ENCODE measurements at places on chromosomes 2 and 18.

DNA sequence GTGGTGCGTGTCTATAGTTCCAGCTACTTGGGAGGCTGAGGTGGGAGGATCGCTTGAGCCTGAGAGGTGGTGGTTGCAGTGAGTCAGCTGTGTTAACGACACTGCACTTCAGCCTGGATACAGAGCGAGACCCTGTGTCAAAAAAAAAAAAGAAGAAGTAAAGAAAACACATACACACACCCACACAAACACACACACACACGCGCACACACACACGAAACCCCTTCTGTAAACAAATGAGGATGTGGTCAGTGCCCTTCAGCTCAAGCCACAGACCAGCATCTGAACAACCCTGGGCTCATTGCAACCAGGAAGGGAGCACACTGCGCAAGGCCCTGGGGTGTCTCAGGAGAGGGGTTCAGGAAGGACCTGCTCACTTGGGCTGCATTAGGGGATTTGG is 47.9 kb upstream of the KCNF1 start:
- peak; percentile 16 for DNase-seq

DNA sequence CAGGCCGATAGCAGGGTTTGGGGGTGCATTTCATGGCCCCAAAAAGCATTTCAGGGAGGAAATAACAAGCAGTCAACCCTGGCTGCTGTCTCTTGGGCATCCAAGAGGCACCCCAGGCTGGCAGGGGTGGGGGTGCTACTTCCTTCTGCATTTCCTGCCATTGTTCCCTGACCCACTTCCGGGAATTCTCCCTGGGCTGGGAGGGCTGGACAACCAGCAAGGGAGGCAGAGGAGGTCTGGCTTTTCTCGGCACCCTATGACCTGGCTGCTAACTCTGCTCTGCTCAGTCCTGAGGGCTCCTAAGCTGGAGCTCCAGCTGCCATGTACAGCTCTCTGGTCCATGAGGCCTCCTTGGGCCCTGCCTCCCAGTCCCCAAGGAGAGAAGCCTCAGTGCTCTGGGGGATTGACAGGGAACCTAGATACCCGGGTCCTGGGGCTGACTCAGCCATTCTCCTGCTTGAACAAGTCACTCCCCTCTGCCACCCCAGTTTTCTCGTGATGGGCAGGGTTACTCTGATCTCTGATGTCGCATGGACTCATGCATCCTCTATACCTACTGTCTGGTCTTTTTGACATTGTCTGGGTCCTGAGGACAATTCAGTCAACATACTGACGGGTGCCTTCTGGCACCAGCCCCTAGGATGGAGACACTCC is 47.2 kb downstream of the DYSF start:
- DNase-seq = no peak

GRCh38 chr2:240760121-240760520 is 59.9 kb downstream of the KIF1A start:
- DNase-seq = no peak

- DNase-seq = no peak
These were observed 1.5 kb downstream of the KANSL3 start for GRCh38 chr2:96636551-96637171.

DNA sequence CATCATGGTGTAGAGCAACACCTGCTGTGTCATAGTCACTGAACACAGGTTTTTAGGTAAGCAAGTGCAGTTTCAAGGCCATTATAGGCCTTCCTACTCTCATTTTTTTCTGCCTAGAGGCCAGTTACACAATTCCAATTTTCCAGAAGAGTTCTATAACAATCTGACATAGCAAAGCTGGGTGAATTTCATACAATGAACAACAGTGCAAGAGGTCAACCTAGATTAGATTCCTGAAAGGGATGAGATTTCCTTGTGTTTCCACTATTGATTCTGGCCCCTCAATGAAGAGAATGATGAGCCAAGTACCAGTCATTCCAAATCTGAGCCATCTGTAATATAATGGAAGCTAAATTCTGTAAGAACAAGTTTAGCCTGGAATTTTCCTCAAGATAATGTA is 15.3 kb upstream of the CD28 start:
- no peak for DNase-seq

DNA sequence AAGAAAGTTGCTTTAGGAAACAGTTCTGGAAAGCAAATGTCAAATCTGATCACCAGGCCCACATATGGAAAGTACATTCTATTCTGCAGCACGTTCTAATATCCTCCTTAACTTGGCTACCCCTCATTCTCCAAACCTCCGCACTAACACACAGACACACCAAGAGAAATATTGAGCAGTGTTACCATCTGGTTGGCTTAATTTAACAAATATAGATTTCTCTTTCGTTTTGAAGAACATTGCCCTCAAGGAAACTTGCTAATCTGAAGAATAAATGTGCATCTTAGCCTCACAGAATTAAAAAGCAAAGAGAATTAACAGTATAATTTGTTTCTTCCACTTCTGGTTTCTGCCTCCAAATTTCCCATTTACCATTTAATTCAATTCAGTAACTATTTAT is 72.8 kb upstream of the TTC39C start:
- no peak for DNase-seq

GRCh38 chr2:190318931-190319554 is 583 bp downstream of the HIBCH start:
- peak; percentile 18 for DNase-seq

DNA sequence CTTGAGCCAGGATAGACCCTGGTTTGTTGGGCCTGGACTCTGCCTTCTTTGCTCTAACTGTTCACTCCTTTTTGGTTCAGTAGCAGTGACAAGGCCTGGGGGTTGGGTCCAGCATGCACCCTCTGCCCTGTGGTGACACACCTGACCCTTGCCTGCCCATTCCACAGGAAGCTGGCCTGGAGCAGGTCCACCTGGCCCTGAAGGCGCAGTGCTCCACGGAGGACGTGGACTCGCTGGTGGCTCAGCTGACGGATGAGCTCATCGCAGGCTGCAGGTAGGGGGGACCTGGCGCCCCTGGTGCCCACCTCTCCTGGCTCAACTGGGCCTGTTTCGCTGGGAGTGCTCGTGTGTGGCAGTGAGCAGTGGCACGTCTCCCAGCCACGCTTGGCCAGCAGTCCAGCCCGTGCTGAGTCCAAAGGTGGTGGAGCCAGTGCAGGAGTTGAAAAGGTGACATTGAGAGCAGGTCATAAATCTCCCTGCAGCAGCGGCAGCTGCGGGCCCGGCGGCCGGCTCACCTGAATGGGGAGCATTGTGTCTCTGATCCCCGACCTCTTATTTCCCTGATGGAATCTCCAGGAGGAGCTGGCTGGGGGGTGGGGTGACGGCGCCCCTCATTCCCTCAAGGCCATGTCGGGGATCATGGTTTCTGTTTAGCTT is 102.6 kb downstream of the DYSF start:
- no peak for DNase-seq

DNA sequence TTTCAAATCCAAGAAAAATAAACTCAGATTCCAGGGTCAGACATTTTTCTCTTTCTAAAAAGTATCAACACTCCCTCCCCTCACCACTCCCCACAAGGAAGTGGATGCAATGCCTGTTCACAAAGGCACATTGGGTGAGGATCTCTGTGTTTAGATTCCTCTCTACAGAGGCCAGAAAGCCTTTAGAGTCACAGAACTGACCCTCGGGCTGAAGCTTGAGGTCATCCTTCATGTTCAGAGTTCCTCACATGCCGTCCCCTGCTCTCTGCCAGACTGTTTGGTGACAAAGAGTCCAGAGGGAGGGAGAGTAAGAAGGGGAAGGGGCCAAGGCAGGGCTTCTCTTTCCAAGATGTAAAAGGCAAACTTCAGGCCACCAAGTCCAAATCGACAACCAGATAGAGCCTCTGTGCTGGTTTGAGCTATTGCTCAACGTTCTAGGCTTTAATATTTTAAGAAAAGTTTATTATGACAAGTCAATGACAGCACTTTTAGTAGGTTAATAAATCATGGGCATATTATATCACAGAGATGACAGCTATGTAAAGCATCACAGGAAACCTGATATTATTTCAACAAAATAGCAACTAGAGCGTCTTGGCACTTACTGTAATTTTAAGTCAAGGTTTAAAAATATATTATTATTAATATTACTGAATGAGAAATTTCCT is 269.4 kb downstream of the ETAA1 start:
- no peak for DNase-seq

DNA sequence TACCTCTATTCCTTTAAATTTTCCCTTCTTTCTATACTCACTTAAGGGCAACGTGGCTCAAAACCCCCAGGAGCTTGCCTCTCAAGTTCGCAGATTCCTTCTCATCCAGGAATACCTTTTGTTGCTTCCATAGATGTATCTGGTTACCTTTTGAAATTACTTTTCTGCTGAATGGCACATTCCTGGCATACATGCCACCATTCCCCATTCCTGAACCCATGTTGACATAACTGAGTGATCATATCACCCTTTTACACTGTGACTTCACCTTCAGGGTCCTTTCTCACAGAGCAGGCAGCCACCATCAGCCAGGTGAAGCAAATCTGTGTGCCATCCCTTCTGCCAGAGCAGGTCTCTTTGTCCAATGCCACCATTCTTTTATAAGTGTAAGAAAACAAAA is 615.8 kb downstream of the ARHGAP15 start:
- DNase-seq = no peak

Data from CD4-positive, alpha-beta T cell treated with Interleukin-12 subunit alpha and Interleukin-12 subunit beta, for 1 hour (primary cell).